ENCODE measurements at places on chromosomes 16 and 17. TPM values are rescaled to one million over a fixed set of nuclear protein-coding genes. Genes with fewer than 3 reads are reported as not detected.

UTS2R gene
- total RNA-seq, result not detected

METRN gene
- total RNA-seq, result 24.3 TPM

HIGD1B gene
- 0.98 TPM for total RNA-seq

SLC5A10 gene
- total RNA-seq, result 0.29 TPM

TNFRSF13B gene
- total RNA-seq, result 2.9 TPM

CES1 gene
- total RNA-seq, result 22.0 TPM

FAM20A gene
- 6.2 TPM for total RNA-seq

PRR35 gene
- total RNA-seq, result not detected

MT4 gene
- total RNA-seq, result not detected

SOCS1 gene
- 9.0 TPM for total RNA-seq

HS3ST3B1 gene
- total RNA-seq, result 0.96 TPM

PLLP gene
- 7.9 TPM for total RNA-seq

ENPP7 gene
- not detected for total RNA-seq

CEMP1 gene
- total RNA-seq, result 2.6 TPM

ZACN gene
- total RNA-seq, result not detected

RBFOX1 gene
- total RNA-seq, result not detected

ST6GALNAC1 gene
- total RNA-seq, result 1.3 TPM

TMIGD1 gene
- 1.6 TPM for total RNA-seq

FBXL19 gene
- 9.2 TPM for total RNA-seq

ORC6 gene
- 0.66 TPM for total RNA-seq

CNEP1R1 gene
- 20.8 TPM for total RNA-seq

SPATA22 gene
- 0.80 TPM for total RNA-seq

KIF19 gene
- 0.16 TPM for total RNA-seq

SLC2A4 gene
- total RNA-seq, result 3.5 TPM

GNG13 gene
- total RNA-seq, result not detected

IGSF6 gene
- total RNA-seq, result 13.2 TPM

SLC35G6 gene
- not detected for total RNA-seq

NOXO1 gene
- total RNA-seq, result not detected

KRT26 gene
- total RNA-seq, result not detected

MFAP4 gene
- total RNA-seq, result 116 TPM

GDPD3 gene
- total RNA-seq, result 7.3 TPM

CACNA1H gene
- 1.6 TPM for total RNA-seq

CALB2 gene
- total RNA-seq, result 7.5 TPM

FAHD1 gene
- total RNA-seq, result 29.7 TPM

ABI3 gene
- 1.9 TPM for total RNA-seq

EXOC3L1 gene
- total RNA-seq, result 1.1 TPM

PIRT gene
- not detected for total RNA-seq

CCDC40 gene
- 7.4 TPM for total RNA-seq

KRTAP1-4 gene
- not detected for total RNA-seq

SLC16A6 gene
- 4.1 TPM for total RNA-seq

IGFBP4 gene
- 893 TPM for total RNA-seq

All from breast epithelium (tissue), 4 donors.